ENCODE measurements at places on chromosomes 5 and 9.

DNA sequence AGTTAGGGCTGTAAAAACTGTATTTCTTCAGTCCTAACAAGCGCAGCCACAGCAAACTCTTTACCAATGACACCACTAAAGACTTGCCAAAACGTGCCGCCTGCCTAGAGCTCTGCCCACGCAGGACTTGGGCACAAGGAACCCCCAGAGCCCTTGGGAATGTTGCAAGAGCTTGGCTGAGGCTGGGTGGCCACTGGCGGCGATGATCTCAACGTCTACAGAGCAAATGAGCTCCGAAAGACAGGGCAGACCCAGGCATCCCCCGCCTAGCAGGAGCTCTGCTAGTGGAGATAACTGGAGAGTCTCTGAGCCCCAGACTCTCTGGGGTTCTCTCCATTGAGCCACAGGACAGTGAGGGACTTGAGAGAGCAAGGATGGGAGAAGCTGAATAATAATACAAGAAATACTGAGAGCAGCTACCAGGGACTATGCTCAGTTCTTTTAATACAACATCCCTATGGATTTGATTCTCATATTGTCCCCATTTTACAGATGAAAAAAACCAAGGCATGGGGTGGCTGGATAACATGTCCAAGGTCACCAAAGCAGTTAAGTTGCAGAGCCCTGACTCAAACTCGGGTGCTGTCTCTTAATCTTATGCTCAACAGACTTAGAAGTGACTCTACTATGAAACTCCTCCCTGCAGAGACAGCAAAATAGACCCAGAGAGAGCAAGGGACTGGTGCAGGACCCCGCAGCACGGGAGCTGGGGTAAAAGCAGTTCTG lies 32.5 kb downstream of the SHB start:
- H3K4me3 ChIP-seq: no peak overlapping the region
- DNase-seq: no peak
- H3K27ac ChIP-seq: no peak overlapping the region

- no peak overlapping the region for H3K27ac ChIP-seq
- no peaks in the 10 kb centered on the region for H3K36me3 ChIP-seq
- H3K4me3 ChIP-seq: no peak overlapping the region
Observed at GRCh38 chr5:73853091-73853490, 227.1 kb downstream of the ARHGEF28 start.

DNA sequence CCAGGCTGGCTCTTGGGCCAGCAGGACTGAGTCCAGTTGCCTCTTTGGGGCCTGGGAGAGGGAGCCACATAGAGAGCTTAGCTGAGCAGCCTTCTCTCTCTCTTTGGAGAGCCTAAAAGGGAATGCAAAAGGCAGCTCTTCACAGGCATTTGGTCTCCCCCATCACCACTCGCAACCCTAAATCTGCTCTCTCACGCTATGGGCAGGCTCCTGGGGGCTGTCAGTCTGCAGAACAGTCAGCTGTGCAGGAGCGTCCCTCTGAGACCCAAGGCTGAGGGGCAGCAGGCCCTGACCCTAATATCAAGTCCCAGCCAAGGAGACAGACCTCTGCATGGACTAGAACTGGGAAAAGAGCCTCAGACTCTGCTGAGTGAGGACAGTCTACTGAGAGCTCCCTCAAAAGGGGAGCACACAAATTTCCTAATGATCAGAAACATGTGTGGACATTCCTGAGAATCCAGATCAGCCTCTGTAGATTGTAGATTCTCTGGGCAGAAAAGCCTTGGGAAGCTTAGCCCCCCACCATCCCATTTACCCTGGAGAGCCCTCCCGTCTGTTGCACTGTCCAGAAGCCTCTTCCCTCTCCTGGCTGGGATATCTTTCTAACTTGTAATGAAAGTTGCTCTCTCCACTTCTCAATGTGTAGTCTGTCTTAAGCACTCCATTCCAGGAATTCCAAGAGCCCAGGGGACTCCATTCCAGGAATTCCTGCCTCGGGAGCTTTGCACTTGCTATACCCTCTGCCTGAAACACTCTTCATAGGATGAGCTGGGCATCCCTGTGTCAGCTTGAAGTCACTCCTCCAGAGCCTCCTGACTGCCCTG lies 79.4 kb downstream of the FAM114A2 start:
- no peak for DNase-seq
- no peak overlapping the region for H3K27ac ChIP-seq
- no peak overlapping the region for H3K4me3 ChIP-seq
- no peaks in the 10 kb centered on the region for H3K36me3 ChIP-seq

GRCh38 chr5:155104441-155104840 lies 90.9 kb downstream of the KIF4B start:
- no peaks in the 10 kb centered on the region for H3K27me3 ChIP-seq
- H3K4me1 ChIP-seq: no peaks in the 10 kb centered on the region
- no peak overlapping the region for H3K27ac ChIP-seq
- no peak for DNase-seq
- no peak overlapping the region for H3K4me3 ChIP-seq

DNA sequence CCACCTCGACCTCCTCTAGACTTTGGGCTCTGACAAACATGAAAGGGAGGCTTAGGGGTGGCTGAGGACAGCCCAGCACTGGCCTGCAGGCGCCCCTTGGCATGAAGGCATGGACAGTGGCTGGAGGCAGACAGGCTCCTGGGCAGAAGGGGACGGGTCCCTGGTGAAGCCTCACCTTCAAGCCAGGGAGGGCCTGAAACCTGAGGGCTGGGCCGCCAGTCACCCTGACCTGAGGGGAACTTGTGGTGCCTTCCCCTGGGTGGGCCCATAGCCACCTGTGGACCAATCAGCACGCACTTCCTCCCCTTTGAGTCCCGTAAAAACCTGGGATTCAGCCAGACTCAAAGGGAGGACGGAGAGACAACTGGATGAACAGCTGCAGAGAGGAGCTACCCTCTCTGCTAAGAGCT lies 90.4 kb upstream of the PUM3 start:
- no peak for DNase-seq
- H3K27ac ChIP-seq: no peak overlapping the region
- H3K4me1 ChIP-seq: no peaks in the 10 kb centered on the region

GRCh38 chr9:121353241-121354061 lies 16.6 kb downstream of the STOM start:
- peaks cover 16% of the 10 kb centered on the region for H3K36me3 ChIP-seq
- peak overlapping the region; percentile 47 for H3K4me3 ChIP-seq
- peak overlapping the region; percentile 56 for H3K27ac ChIP-seq
- H3K4me1 ChIP-seq: peaks cover 20% of the 10 kb centered on the region
- DNase-seq: peak; percentile 56

DNA sequence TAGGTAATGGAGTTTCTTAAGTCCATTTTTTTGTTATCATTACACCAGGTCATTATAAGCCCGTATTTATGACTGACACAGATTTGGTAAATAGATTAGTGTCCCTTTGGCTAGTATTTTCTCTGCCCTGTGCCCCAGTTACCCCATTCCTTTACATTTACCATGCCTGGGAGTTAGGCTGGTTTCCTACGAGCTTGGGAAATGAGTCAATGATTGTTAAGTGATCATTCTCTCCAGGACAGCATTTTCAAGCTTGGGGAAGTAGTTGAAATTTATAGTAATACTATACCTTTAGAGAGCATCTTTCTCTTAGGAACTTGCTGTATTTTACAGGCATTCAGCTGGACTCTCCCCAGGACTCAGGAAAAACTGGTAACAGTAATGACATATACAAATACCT lies 573.1 kb downstream of the TLE4 start:
- no peak overlapping the region for H3K27ac ChIP-seq
- H3K27me3 ChIP-seq: no peaks in the 10 kb centered on the region
- H3K36me3 ChIP-seq: no peaks in the 10 kb centered on the region
- H3K4me1 ChIP-seq: no peaks in the 10 kb centered on the region

DNA sequence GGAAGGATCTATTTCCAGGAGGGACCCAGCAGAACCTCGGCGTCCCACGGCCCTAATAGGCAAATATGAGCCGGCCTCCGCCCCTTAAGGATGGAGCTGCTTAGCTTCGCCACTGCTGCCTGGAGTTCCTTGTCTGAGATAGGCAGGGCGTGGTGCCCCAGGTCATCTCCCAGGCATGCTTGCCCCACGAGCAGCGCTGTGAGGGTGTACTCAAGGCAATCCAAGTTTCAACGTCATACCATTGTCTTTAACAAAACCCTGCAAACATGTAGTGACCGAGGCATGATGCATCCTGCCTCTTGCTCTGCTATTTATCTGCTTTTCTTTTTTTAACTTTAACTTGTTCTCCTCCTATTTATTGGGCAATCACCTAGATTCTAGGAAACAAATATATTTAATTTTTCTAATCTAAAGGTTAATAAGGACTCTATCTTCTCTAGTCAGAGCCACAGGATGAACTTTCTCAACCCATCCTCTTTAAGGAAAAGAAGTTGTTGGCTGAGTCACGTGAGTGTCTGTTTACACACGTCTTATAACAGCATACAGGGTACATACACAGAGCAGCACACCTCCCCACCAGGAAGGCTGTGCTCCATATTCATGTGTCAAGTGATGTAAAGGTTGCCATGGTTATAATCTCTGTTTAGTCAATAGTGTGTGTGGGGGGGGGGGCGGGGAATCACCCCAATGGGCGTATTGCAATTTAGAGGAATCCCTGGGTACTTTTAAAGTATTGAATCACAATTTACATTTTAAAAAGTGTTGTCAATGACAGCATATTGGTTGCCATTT lies 27.3 kb upstream of the ZSWIM6 start:
- no peaks in the 10 kb centered on the region for H3K36me3 ChIP-seq
- peak overlapping the region; percentile 1 for H3K4me3 ChIP-seq
- DNase-seq: no peak
- no peaks in the 10 kb centered on the region for H3K27me3 ChIP-seq
- H3K27ac ChIP-seq: peak overlapping the region; percentile 68

DNA sequence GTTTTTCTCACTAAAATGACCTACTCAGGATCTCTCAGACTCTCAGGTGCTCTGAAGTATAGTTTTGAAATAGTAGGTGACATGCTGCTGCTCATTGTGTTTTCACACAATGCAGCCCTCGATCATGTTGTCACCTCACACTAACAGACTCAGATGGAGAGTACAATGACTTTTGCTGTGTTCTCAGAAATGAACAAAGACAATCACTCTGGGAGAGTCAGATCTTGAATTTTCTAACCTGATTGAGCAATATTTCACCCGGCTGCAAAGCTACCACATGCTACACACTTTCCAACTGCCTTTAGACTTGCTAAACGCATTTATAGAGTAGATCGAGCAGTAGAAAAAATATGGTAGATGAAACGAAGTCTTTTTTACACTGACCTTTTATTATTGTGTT lies 113.4 kb downstream of the ST8SIA4 start:
- H3K27ac ChIP-seq: peak overlapping the region; percentile 55
- DNase-seq: peak; percentile 9
- H3K4me3 ChIP-seq: peak overlapping the region; percentile 64
- H3K27me3 ChIP-seq: no peaks in the 10 kb centered on the region

Measured in T-helper 2 cell treated with Interferon-gamma antibody and Interleukin-4, amounts not matched to agents 5 μg/mL and 100 μg/mL, for 36 hours (primary cell).